ENCODE measurements at places on chromosomes 11 and 22. TPM values are rescaled to one million over a fixed set of nuclear protein-coding genes. Genes with fewer than 3 reads are reported as not detected.

Gene IRAG1
- total RNA-seq, result 189 TPM

Gene MS4A6E
- total RNA-seq, result 1.3 TPM

Gene MUC2
- 0.06 TPM for total RNA-seq

Gene OR9Q2
- not detected for total RNA-seq

Gene FAM227A
- total RNA-seq, result 1.3 TPM

Gene PACS1
- total RNA-seq, result 85.7 TPM

Gene SPI1
- 41.0 TPM for total RNA-seq

Gene OR2D2
- not detected for total RNA-seq

Gene TMEM25
- total RNA-seq, result 20.7 TPM

Gene KCNE3
- 12.5 TPM for total RNA-seq

Gene OR4A16
- not detected for total RNA-seq

Gene IRF7
- 30.9 TPM for total RNA-seq

Gene EXPH5
- total RNA-seq, result 1.8 TPM

Gene MYEOV
- total RNA-seq, result 0.52 TPM

Gene MIOX
- not detected for total RNA-seq

Gene TRPM5
- total RNA-seq, result not detected

Gene TH
- not detected for total RNA-seq

Gene MOGAT2
- total RNA-seq, result not detected

Gene ELFN2
- total RNA-seq, result 0.06 TPM

Gene SERHL2
- 2.9 TPM for total RNA-seq

Gene INS
- total RNA-seq, result 1.9 TPM

Gene NEU3
- 10.1 TPM for total RNA-seq

Gene AGBL2
- total RNA-seq, result 0.75 TPM

Gene APOA1
- total RNA-seq, result not detected

Gene OR8G1
- not detected for total RNA-seq

Gene OR52H1
- total RNA-seq, result 0.96 TPM

Gene OR10A2
- total RNA-seq, result not detected

Gene FXYD6
- total RNA-seq, result 28.6 TPM

Gene FXYD2
- 1.1 TPM for total RNA-seq

Gene RBMXL2
- not detected for total RNA-seq

Gene CPT1A
- 81.4 TPM for total RNA-seq

Gene FAT3
- total RNA-seq, result 14.8 TPM

Gene OR10D3
- total RNA-seq, result not detected

All from aorta (tissue), 5 donors.